SK-MEL-5 (cell line): ENCODE measurements at places on chromosomes 2 and 18. TPM values are rescaled to one million over a fixed set of nuclear protein-coding genes. Genes with fewer than 3 reads are reported as not detected.
A peak's percentile ranks its signal among the peaks of the same experiment; 100 is the strongest.

DNA sequence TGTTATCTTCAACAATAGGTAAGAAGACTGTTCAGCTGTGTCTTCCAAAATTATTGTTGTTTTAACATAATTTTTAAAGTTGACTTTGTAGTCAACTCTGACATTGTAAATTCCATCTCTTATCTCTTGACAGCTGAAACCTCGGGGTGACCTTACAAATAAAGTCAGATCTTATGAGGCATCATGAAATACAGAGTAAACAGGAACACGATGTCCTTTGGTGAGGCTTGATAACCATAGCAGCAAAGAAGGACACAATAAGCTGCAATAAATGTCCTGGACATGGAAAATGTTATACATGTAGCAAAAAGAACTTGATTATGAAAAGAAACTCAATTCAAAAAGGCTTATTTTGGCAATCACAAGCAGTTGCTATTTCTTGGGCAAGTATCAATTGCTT is 618.9 kb upstream of the SLC39A10 start:
- no peak for DNase-seq

DNA sequence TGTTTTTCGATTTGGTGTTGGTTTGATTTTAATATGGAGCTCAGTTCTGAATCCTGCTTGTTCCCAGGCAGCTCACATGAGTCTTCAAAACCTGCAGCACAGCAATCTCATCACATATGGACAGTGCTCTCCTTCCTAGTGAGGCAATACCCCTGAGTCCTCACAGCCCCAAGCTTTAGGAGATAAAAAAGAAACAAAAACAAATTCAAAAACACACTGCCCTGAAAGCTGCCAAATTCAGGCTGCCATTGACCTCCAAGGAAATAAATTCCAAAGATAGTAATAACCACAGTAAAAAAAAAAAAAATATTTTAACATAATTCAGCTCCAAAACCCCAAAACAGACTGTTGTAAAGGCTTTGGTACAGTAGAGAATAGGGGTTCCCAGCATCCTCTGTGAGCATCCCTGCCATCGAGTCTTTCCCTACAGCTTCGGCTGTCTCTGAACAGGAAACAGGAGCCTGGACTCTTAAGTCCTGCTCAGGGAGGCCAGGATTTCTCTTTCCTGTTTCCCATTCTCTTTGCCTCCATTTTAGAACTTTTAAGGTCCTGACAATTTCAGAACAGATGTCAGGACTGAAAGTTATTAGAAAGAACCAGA is 14.7 kb upstream of the SP3 start:
- no peak for DNase-seq

- peak; percentile 96 for DNase-seq
Observed at GRCh38 chr2:28649481-28650265, 102.0 kb upstream of the PPP1CB start.

Gene CABYR
- total RNA-seq: 2.5 and 3.3 TPM in 2 replicates

Gene PTPRN
- 1.5 and 2.8 TPM in 2 replicates for total RNA-seq

Gene OSBPL6
- total RNA-seq: 3.7 and 5.1 TPM in 2 replicates

Gene C18orf63
- total RNA-seq: not detected in 2 replicates
